ENCODE measurements at places on chromosomes 1 and 21. TPM values are rescaled to one million over a fixed set of nuclear protein-coding genes. Genes with fewer than 3 reads are reported as not detected.

The CDCA8 gene
- total RNA-seq = 1.4 TPM

The PTPN14 gene
- 45.2 TPM for total RNA-seq

The PERM1 gene
- 8.5 TPM for total RNA-seq

The MARK1 gene
- 2.5 TPM for total RNA-seq

The ITGB2 gene
- 0.56 TPM for total RNA-seq

The GNAT2 gene
- under 0.01 TPM for total RNA-seq

The CR1L gene
- total RNA-seq = not detected

The CDA gene
- not detected for total RNA-seq

The ATXN7L2 gene
- total RNA-seq = 2.5 TPM

The PTPRF gene
- 66.5 TPM for total RNA-seq

The ACTN2 gene
- total RNA-seq = 0.56 TPM

The PHLDA3 gene
- total RNA-seq = 69.0 TPM

The TENT5C gene
- 2.0 TPM for total RNA-seq

The PDC gene
- 0.38 TPM for total RNA-seq

The WNT3A gene
- not detected for total RNA-seq

The TAS1R3 gene
- under 0.01 TPM for total RNA-seq

The SPATA21 gene
- not detected for total RNA-seq

The SEC16B gene
- 1.7 TPM for total RNA-seq

The LIX1L gene
- total RNA-seq = 15.2 TPM

The OR14K1 gene
- not detected for total RNA-seq

The PADI3 gene
- not detected for total RNA-seq

The MEX3A gene
- total RNA-seq = 1.2 TPM

The LCE2B gene
- total RNA-seq = not detected

The NAV1 gene
- 23.0 TPM for total RNA-seq

The MEAF6 gene
- 78.4 TPM for total RNA-seq
